ENCODE measurements at places on chromosomes 3 and 15.

- DNase-seq: no peak
Measured at GRCh38 chr3:78825858-78826215, 942.0 kb downstream of the ROBO1 start.

DNA sequence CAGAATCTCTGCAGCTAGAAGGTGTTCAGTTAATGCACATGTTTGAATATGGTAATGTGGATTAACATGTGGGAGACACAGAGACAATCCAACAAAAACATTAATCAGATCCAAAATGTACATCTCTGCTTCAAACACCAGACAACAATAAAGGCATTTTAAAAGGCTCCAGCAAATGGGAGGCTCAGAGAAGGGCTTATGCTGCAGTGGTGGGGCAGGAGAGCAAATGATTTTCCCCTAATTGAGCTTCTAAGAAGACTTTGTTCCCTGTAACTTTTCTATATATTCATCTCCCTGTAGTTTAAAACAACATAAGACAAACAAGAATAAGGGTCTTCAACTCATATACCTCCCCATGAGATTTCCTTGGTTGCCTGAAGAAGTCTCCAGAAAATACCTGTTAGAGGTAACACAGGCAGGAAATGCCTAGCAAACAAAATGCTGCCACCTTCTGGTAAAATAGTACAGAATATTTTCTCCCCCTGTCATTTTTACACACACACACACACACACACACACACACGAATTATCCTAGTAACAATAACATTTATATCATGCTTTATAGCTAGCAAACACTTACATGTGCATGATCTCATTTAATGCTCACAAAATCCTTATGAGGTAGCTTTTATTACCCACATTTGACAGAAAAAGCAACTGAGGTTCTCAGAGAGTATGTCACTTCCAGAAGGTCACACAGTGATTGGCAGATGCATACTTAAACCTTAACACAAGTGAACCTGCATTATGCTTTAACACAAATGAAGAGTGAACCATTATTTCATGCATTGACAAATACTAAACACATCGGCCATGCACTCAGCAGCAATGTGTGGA lies 123.4 kb upstream of the MB21D2 start:
- no peak for DNase-seq

GRCh38 chr15:29698030-29698701 lies 124.1 kb downstream of the TJP1 start:
- DNase-seq: no peak

DNA sequence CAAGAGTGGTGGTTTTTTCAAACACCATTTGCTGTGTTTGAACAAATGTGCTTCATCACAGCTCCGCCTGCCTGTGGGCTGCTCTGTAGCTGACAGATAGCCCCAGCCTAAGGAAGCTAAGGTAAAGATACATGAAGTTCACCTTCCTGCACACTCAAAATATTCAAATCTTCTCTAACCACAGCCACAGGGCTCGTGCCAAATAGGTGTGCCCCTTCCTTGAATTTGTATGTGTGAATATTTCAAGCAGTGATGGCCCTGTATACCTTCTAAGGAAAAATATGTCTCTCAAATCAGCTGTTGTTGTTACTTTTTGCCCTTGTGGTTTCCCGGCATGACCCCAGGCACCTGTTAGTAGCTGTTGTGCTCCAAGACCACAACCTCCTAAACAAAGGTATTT lies 92.8 kb downstream of the CCNL1 start:
- no peak for DNase-seq

- no peak for DNase-seq
Measured at GRCh38 chr3:14300721-14301399, 101.5 kb upstream of the SLC6A6 start.

Data from mucosa of descending colon (tissue), 3 donors.